HuH-7 (cell line): ENCODE measurements at places on chromosomes 16 and 17.

DNA sequence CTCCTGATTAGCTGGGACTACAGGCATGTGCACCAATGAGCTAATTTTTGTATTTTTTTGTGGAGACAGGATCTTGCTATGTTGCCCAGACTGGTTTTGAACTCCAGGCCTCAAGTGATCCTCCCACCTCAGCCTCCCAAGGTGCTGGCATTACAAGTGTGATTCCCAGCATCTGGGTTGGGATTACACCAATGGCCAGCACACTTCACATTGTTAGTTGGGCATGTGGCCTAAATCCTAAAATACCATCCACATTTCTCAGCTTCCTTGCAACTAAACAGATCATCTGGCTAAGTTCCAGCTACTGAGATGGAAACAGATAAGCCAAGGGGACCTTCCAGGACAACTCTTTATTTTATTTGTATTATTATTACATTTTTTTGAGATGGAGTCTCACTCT, 9.9 kb downstream of the RABEP2 start:
- no peak for DNase-seq

DNA sequence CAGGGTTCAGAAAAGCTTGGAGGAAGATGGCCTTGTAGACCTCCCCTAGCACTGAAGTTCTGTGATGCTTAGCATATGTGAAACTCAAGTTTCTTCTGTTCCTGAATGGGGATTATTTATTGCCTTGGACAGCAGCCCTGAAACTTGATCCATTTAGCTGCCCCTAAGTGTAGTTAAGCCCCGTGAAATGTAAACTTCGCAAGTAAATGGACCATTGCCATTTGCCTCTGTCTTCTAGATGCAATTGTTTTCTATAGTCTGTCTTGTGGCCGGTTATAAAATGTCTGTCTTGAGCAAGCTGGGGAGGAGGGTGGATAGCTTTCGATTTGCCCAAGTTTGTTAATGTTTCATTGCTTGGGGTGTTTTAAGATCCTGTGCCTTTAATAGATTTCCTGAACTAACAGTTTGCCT, 261.8 kb downstream of the CDH13 start:
- DNase-seq, result no peak

DNA sequence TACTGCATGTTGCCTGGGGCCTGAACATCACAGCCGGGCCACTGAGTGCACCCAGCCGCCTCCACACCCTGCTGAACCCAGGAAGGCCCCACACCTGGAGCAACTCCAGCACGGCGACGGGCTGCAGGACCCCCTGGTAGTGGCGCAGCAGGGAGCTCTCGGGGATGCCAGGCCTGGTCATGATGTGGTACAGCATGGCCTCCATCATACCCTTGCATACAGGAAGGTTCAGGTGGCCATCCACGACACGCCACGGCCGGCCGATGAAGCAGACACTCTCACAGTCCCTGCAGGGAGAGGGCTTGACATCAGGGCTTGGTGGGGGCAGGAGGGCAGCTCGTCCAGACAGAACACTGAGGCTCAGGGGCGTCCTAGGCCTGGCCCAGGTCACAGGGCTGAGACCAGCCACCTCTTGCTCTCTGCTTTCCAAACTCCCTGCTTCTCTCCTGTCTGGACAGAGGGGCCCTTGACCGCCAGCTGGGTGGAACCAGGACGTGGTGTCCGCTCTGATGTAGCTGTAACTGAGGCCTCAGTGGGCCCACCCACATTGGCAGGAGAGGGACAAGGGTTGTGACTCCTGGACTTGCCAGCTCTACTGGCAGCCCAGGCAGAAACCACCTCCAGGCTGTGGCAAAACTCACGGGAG, 60.3 kb downstream of the IL21R start:
- no peak for DNase-seq

GRCh38 chr17:5668557-5669138, 84.3 kb upstream of the NLRP1 start:
- DNase-seq, result no peak

- no peak for DNase-seq
Measured at GRCh38 chr17:60077672-60078519, 825 bp downstream of the HEATR6 start.

- DNase-seq, result no peak
Measured at GRCh38 chr16:83813823-83814658, 6.3 kb downstream of the HSBP1 start.

- peak; percentile 75 for DNase-seq
Measured at GRCh38 chr17:64216338-64217248, 46.5 kb downstream of the TEX2 start.

DNA sequence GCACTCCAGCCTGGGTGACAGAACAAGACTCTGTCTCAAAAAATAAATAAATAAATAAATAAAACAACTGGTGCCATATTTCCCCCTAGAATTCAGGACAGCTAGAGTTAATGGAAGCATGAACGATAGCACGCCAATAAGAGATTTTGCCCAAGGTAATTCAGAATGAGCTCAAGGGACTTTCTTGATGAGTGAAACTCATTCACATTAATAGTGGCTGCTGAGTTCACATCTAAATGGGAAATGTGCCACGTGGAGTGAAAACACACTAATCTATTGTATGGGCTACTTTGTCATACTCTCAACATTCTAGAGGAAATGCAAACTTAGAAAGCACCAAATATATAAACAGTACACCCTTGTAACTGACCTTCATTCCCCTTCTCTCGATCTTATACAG, 47.4 kb upstream of the PSMD7 start:
- no peak for DNase-seq

DNA sequence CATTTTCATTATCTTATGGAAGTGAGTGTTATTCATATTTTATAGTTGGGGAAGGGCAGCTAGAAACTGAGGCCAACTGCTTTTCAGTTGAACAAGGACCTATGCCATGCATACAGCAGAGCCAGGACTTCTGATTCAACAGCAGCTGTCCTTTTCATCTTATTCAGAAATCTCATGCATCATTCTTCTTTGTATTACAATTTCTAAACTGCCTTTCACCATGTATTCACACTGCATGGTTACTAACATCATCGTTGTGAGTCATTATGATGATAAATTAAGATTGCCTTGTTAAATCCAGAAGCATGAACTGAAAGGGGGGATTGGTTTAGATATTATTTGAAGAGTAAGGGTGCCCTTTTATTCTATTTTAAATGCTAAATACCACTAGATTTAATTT, 1470.1 kb upstream of the GOT2 start:
- DNase-seq, result no peak
